ENCODE measurements at places on chromosomes 6 and 20.

DNA sequence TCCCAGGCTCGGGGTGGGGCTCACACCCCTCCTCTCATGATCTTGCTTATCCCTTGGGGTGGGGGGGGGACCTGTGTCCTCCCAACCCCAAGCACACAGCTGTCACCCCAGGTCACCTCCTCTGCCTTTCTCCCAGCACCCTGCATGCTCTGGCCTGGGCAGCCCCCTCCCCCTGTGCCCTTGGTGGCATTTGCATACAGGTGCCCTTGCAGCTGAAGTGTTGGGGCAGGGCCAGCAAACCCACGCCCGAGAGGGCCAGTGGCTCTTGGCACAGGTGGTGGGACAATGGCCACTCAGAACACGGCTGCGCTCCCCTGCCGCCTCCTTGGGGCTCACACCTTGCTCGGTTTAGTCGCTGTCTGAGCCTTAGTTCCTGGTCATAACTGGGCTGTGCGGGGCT lies 11.3 kb upstream of the MYT1 start:
- no peak for DNase-seq

- DNase-seq, result no peak
Measured at GRCh38 chr6:1124885-1125284, 187.0 kb upstream of the FOXQ1 start.

- no peak for DNase-seq
Measured at GRCh38 chr20:64214952-64215351, 40.6 kb upstream of the PCMTD2 start.

DNA sequence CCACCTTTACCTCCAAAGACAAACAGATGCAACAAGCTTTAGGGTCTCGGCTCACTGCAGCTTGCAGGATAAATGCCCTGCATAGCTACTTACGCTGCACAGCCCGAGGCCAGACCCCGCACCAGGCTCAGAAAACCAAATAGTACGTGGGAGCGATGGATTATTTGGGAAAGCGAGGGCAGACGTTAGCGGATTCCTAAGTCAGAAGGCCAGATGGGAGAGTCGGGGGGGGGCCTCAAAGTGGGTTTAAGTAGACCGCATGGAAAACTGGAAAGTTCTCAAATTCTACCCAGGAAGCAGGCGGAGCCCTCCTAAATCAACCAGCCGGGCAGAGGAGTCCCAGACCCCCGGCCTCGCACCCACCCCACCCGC lies 382 bp downstream of the SFT2D1 start:
- no peak for DNase-seq

DNA sequence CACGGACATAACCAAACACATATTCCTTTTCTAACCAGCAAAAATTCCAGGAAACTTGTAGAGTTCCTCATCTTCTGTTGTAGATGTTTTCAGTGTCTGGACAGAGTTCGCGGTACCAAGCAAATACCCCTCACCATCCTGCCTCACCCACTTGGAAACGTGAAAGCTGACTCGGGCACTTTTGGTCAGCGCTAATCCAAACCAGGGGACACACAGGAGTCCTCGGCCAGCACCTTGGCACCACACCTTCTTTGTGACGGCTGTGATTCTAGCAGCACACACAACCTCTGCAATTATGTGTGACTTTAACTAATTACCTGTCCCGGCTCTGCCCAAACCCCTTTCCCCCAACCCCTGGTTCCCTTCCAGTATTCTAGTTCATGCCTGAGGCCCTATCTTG lies 58.1 kb downstream of the PLAGL1 start:
- no peak for DNase-seq
